ENCODE measurements at places on chromosomes 5 and 9.

- DNase-seq, result no peak
- H3K36me3 ChIP-seq, result peaks cover 16% of the 10 kb centered on the region
Measured at GRCh38 chr5:123132316-123132715, 43.3 kb downstream of the PRDM6 start.

DNA sequence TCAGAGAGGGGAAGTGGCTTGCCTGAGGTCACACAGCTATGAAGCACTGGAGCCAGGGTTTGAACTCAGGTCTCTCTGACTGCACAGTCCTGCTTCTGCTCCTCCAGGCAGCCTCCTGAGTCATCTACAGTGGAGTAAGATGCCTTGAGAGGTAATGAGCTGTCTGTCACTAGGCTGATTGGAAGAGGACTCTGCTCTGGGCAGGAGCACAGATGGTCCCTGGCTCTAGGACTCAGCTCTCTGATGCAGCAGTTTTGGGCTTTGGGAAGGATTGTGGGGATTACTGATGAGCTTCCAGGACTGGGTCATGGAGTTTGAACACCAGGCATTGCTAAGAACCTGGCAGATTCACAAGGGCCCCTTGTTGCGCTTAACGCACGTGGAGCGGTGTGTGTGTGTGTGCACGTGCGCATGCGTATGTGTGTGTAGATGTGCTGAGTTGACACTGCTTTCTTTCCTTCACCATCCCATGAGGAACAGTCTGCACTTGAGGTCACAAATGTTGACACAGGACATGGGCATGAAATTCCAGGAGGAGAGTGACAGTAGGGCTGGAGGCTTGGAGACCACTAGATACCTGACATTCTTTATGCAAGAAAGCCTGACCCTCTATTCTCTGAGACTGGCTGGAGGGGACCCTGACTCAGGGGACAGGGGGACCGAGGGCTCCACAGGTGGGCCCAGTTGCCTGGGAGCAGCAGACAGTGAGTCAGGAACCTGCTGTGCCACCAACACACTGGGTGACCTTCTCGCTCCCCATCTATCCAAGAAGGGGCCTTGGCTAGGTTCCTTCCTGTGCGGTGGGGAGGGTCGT lies 170.5 kb downstream of the RGS3 start:
- H3K27me3 ChIP-seq, result no peaks in the 10 kb centered on the region
- H3K36me3 ChIP-seq, result no peaks in the 10 kb centered on the region
- H3K4me3 ChIP-seq, result no peak overlapping the region
- DNase-seq, result no peak
- peaks cover 28% of the 10 kb centered on the region for H3K4me1 ChIP-seq

GRCh38 chr5:178280631-178281030 lies 48.0 kb upstream of the PHYKPL start:
- peaks cover 27% of the 10 kb centered on the region for H3K27me3 ChIP-seq
- H3K4me1 ChIP-seq, result peaks cover 9% of the 10 kb centered on the region
- H3K4me3 ChIP-seq, result no peak overlapping the region

- H3K36me3 ChIP-seq, result peaks cover 36% of the 10 kb centered on the region
- no peaks in the 10 kb centered on the region for H3K4me1 ChIP-seq
- H3K27ac ChIP-seq, result no peak overlapping the region
- DNase-seq, result no peak
Measured at GRCh38 chr9:33272061-33272460, 7.2 kb downstream of the CHMP5 start.

All from mesothelial cell of epicardium (in vitro differentiated cells).